ENCODE measurements at places on chromosomes 1 and 21.

- no peak for DNase-seq
Measured at GRCh38 chr1:228177183-228177475, 11.5 kb downstream of the IBA57 start.

DNA sequence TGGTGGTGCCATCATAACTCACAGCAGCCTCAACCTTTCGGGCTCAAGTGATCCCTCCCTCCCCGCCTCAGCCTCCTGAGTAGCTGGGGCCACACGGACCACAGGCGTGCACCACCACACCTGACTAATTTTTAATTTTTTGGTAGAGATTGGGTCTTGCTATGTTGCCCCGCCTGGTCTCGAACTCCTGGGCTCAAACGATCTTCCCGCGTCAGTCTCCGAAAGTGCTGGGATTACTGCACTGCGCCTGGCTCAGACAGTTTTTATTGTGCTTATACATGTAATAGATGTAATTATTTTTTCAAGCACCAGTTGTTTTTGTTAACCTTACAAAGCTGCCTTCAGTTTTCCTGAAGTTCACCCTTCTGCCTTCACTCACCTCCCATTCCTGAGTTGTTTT, 38.0 kb upstream of the HMGN1 start:
- DNase-seq, result no peak

GRCh38 chr1:201408176-201408833, 9.2 kb upstream of the LAD1 start:
- DNase-seq, result peak; percentile 42

DNA sequence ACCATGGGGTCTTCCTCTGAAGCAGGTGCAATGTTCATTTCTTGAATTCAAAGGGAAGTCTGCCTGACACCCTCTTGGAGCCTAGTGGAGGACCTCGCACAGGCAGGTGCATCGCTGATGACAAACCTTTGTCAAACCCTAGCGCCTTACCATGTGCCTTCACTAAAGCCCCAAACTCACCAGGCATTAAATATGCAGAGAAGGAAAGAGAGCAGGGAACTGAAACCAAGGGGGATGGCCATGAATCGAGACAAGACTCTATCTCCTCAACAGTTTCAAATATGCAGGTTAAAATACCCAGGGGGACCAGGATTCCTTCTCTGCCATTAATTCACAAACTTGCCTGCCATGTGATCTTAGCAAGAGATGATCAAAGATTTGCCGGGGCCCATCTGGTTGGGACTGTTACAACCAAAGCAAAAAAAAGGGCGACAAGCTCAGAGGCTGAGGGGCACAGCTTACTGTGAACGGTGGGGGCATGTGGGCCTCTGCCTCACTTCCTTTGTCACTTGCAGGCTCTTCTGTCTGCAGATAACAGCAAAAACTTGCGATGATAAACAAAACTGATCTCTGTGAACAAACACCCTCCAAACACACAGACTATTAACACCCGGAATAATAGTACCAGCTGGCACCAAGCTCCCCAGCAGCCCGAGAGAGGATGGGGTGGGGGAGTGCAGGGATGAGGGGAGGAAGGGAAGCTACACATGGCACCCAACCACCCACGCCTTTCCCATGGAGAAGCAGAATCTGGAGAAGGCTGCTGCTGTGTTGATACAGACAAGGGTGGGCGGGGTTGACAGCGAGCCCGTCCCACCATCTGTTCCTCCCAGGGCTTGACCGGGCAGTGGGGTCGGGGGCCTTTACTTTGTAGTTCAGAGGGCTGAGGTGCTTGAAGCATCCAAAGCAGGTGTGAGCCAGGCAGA, 33.9 kb downstream of the TMEM63A start:
- DNase-seq, result no peak

GRCh38 chr1:3590139-3590763, 21.1 kb downstream of the MEGF6 start:
- no peak for DNase-seq

- DNase-seq, result no peak
Measured at GRCh38 chr1:19468397-19468956, 16.9 kb downstream of the CAPZB start.

DNA sequence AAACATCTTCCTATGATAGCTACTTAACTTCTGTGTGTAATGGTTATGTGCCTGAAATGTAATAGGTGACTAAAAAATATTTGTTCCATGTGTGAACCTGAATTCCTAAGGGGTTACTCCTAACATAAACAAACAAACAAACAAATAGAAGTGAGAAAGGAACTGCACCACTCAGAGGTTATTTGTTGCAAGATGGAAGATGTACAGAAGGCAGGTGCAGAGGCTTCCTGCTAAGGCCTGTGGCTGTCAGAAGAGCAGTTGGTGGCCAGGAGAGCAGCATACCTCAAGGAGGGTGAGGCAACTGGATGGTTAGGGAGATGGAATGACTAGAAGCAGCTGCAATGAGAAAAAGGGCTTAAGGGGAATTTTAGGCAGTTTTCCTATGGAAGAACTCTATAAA, 940.6 kb downstream of the TTLL7 start:
- no peak for DNase-seq

DNA sequence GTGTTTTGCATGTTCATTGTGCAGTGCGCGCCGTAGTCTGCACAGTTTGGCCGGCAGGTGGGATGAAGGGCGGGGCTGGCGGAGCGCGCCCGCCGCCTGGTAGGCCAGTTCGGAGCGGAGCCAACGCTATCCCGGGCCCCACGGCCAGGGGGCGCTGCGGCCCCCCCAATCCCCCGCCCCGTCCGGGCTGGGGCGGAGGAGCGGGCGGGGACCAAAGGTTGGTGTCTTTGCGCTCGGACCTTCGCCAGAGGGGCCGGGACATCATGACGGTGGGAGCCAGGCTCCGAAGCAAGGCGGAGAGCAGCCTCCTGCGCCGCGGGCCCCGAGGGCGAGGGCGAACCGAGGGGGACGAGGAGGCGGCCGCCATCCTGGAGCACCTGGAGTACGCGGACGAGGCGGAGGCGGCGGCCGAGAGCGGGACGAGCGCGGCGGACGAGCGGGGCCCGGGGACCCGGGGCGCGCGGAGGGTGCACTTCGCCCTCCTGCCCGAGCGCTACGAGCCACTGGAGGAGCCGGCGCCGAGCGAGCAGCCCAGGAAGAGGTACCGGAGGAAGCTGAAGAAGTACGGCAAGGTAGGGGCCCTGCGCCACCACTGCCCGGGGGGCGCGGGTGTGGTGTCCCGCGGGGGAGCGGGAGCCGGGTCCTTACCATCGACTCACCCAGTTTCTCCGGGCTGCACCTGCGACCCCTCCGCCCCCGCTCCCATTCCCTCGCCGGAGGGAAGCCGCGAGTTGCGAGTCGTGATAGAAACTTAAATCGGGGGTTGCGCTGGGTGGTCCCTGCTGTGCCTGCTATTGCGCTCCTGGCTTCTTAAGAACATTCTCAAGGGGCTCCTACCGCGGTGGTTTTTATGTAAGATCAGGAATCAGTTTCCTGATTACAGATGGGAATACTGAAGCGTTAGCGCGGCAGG, at the start of gene C1orf115:
C1orf115 (plus strand) TSS at position 224 of the 913 bp plus-strand sequence; CDS start at position 264, 40 bp downstream.
- DNase-seq, result no peak

- no peak for DNase-seq
Measured at GRCh38 chr1:225418598-225418997, 9.2 kb downstream of the LBR start.

GRCh38 chr1:110209715-110210603, at the start of gene KCNC4:
Gene KCNC4 (plus strand): TSS chr1:110210314. CDS start chr1:110211500, 1,186 bp downstream.
- no peak for DNase-seq

GRCh38 chr21:37459575-37459974, 93.0 kb downstream of the DYRK1A start:
- peak; percentile 36 for DNase-seq

- no peak for DNase-seq
Measured at GRCh38 chr1:212230329-212230728, 54.9 kb upstream of the PPP2R5A start.

GRCh38 chr21:31298618-31299269, 45.3 kb downstream of the TIAM1 start:
- DNase-seq, result no peak

DNA sequence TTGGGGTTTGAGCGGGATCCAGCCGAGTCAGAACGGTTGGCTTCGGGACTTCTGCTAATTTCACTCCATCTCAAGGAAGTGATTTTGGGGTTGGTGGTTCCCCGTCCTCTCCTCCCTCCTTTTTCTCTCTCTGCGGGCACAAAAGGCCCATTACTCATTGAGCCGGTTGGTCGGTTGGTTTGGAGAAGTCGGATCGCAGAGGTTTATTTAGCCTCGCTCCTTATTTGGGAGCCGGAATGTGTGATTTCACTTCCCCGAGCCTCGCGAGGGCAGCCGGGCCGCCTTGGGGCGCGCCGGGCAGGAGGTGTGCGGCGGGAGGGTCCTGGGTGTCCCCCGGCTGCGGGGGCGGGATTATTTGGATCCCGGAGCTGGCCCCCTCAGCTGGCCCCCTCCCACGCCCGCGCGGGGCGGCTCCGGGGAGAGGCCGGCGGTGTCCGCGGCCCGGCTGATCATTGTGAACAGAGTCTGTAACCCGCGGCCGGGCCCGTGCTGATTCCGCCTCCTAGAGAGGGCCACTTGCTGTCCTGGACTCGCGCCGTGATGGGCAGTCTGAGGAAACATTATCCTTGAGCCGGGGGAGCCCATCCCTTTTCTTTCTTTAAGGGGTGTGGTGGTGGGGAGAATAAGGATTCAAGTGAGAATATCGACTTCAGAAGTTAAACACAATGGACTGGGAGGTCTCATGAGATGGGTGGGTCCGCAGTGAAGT, 1.2 kb downstream of the MAPKAPK2 start:
- no peak for DNase-seq

GRCh38 chr1:244272471-244273261, 179.0 kb downstream of the ADSS2 start:
- peak; percentile 77 for DNase-seq

- no peak for DNase-seq
Measured at GRCh38 chr1:163523375-163524029, 201.7 kb downstream of the NUF2 start.

DNA sequence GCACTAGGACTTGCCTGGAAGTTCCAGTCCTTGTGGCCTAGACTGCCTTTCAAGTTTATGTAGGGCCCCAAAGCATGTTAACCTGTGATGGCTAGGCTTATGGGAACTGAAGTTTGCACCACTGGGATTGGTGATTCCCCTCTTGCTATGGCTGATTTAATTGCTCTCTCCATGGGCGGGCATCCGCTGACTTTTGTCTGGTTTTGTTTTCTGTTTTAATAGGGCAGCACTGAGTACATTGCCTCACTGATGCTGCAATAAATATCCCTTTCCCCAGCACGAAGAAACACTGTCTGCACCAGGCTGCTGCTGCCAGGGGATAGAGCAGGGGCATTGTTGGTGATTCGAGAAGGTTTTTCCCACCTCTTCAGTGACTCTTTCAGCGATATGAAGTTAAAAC, 73.3 kb upstream of the PDE4B start:
- no peak for DNase-seq

- no peak for DNase-seq
Measured at GRCh38 chr1:241782396-241782795, 65.6 kb upstream of the EXO1 start.

DNA sequence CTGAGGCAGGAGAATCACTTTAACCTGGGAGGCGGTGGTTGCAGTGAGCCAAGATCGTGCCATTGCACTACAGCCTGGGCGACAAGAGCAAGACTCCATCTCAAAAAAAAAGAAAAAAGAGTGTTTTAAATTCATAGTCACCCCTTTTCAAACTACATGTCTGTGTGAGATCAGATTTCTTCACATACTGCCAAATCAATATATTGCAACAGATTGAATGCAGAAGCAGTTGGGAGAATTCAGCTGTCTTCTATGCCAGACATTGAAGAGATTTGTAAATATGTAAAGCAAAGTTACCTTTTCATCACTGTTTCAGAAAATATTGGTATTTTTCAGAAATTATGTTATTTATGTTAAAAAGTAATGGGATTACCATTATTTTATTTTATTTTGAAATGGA, 101.1 kb downstream of the TMEM200B start:
- no peak for DNase-seq

- no peak for DNase-seq
Measured at GRCh38 chr21:19844334-19844733, 1153.9 kb upstream of the NCAM2 start.

DNA sequence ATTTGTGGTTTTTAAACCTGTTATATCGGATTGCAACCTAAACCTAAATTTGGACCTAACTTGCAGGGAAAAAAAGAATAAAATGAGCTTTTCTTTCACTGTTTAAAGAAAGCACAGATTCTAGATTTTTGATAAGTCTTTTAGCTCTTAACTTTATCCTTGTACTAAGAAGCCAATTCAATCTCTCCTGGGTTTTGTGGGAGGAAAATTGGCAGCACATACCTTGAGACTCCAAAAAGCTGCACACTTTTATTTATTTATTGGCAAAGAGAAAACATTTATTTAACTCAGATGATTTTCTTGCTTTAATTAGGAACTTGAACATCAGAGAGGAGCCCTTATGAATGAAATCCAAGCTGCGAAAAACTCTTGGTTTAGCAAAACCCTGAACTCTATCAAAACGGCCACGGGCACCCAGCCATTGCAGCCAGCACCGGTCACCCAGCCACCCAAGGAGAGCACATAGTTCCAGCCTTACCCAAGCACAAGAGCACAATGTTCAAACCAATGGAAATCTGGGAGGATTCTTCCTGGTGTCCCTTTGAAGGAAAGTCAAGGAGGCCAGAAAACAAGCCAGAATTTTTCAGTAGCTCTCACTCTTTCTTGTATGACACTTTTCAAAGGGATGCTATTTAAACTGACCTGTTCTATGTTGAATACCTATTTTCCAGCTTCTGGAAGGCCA, 10.1 kb upstream of the CACYBP start:
- DNase-seq, result no peak

GRCh38 chr1:19455353-19455752, 30.0 kb downstream of the CAPZB start:
- DNase-seq, result no peak
